ENCODE measurements at places on chromosomes 5 and 9.

- DNase-seq: no peak
Observed at GRCh38 chr9:136194540-136194939, 10.4 kb downstream of the LHX3 start.

- DNase-seq: peak; percentile 41
Observed at GRCh38 chr5:180396926-180397325, 43.8 kb upstream of the GFPT2 start.

DNA sequence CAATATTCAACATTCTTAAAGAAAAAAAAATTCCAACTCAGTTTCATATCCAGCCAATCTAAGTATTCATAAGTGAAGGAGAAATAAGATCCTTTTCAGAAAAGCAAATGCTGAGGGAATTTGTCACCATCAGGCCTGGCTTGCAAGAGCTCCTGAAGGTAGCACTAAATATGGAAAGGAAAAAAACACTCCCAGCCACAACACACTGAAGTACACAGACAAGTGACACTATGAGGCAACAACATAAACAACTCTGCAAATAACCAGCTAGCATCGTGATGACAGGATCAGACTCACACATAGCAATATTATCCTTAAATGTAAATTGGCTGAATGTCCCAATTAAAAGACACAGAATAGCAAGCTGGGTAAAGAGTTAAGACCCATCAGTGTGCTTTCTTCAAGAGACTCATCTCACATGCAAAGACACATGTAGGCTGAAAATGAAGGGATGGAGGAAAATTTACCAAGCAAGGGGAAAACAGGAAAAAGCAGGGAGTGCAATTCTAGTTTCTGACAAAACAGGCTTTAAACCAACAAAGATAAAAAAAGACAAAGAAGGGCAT, 33.1 kb downstream of the ANKRD33B start:
- no peak for DNase-seq

GRCh38 chr9:127887792-127888191, 10.3 kb upstream of the AK1 start:
- DNase-seq: no peak

DNA sequence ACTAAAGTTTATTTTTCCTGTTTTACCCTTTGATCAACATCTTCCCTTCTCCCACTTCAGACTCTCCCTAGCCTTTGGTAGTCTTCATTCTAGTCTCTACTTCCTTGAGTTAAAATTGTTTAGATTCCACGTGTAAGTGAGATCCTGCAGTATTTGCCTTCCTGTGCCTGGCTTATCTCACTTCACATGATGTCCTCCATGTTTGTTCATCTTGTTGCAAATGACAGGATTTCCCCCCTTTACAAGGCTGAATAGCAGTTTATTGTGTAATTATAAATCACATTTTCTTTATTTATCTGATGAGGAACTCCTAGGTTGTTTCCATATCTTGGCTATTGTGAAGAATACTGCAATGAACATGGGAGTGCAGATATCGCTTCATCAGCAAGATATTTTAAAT, 461.7 kb downstream of the CHSY3 start:
- no peak for DNase-seq

DNA sequence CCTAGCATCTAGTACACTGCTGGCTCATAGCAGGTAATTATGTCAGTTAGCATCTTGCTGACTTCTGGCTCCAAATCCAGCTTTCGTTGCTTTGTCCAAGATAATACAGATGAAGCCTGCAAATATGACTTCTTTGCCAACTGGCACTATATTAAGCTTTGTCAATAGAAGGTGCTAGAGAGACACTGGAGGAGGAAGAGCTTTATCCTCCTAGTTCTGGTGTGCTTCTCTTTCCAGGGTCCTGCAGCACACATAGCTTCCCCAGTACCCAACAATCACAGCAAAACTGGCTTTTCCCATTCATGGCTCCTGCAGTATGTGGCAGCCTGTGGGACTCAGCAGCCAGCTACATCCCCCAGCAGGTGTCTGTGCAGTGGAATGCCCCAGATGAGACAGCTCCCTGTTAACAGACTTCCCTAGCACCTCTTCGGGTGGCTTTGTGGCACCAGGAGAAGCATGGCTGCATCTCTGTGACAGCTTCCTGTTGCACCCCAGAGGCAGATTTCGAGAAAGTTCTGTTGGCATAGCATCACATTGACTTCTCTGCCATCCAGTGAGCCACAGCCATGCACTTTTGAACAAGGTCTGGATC, 147.8 kb downstream of the OXCT1 start:
- no peak for DNase-seq

DNA sequence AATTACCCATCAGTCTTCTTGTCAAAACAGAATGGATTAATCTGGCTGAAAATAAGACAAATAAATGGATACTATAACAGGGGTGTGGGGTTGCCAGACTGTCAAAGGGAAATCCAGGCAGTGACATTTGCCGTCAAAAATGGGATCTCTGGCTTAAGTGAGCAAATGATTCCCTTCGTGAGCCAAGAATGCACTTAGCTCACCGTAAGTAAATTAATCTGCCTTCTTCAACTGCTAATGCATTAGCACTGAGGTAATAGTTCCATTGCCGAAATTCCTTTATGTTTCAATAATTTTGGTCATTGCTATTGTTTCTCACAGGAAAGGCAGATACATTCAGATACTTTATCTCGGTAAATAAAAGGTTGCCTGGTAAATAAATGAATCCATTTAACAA, 377.8 kb downstream of the KIAA0825 start:
- no peak for DNase-seq

- DNase-seq: no peak
Observed at GRCh38 chr9:78970375-78970774, 601.4 kb upstream of the TLE4 start.

DNA sequence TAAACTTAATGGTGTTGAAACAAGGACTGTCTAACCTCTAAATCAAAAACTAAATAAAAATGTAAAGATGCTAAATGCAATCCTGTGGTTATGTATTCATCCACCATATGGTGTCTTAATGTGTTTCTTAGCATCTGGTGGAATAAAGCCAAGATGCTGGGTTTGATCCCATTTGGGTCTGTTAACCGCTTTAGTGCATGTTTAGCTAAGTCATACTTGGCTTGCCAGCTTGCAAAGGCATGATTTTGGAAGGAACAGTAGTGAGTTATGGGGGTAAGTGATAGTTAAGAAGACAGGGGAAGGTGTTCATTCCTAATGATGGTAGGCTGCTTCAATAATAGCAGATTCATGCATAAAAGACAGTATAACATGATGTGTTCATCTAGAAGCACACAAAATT, 139.0 kb upstream of the SLC27A6 start:
- no peak for DNase-seq

DNA sequence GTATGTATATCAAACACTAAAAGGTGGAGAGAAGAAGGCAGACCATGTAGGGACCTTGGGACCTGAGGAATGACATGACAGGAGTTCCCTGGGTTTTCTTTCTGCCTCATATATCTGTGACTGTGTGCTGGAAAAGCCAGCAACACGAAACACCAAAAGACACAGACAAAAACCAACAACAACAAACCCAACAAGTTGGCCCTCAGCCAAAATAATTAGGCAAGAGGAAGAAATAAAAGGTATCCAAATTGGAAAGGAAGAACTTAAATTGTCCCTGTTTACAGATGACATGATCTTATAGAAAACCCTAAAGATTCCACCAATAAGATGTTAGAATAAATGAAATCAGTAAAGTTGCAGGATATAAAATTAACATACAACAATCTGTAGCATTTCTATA, 21.7 kb downstream of the ABO start:
- no peak for DNase-seq

GRCh38 chr9:100111235-100111634, 12.2 kb downstream of the INVS start:
- DNase-seq: peak; percentile 82

DNA sequence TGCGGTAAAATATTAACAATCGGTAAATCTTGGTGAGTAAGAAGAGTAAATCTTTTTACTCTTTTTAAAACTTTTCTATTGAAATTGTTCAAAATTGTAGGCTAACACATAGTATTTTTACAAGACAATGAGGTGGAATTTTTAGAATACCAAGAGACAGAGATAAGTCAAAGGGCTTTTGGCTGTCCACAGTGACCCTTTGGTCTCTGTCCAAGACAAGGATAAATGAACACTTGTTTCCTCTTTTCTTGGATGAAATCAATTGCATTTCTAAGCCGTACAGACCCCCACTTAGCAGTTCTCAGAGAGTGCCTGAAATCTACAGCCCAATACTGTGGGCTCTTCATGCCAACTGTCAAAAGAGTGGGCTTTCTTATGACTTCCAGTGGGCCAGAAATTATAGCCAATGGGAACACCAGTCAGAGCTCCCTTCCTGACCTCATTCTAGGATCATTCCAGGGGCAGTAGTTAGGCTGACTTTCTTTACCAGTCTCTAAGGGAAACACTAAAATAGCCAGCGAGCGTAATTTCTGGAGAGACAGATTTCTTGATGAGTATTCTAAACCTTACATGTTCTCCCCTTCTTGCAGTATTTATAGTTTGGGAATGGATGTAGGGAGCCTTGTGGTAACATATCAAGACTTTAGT, 74.1 kb downstream of the GALNT10 start:
- no peak for DNase-seq
